ENCODE measurements at places on chromosomes 7 and 10.

DNA sequence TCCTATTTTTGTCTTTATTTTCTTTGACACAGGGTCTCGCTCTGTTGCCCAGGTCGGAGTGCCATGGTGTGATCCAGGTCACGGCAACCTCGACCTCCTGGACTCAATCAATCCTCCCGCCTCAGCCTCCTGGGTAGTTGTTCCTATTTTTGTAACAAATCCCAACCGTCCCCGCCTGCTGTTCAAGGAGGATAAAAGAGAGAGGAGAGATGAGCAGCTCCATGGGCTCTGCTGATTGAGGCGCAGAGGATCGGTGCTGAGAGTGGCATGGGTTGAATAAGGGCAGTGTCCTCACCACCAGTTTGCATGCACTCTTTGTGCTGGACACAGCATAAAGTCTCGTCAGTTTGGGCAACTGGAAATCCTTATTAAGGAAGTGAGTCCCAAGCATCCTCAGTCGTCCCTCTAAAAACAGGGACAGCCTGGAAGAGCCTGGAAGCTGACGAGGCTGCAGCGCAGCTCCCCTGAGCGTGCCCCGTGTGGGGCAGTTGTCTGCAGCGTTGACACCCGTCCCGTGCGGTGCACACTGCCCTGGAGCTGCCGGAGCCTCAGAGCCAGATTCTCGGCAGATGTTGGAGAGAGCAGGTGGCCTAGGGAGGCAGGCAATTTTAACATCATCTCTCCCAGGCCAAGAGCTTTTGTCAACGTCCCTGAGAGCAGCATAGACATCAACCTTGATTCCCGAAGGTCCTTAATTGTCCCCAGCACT lies 404.2 kb upstream of the RNF32 start:
- no peaks in the 10 kb centered on the region for H3K27me3 ChIP-seq
- no peaks in the 10 kb centered on the region for H3K36me3 ChIP-seq
- H3K27ac ChIP-seq = no peak overlapping the region
- H3K4me1 ChIP-seq = no peaks in the 10 kb centered on the region
- no peak overlapping the region for H3K4me3 ChIP-seq
- DNase-seq = no peak

- H3K27ac ChIP-seq = no peak overlapping the region
- H3K36me3 ChIP-seq = no peaks in the 10 kb centered on the region
- H3K27me3 ChIP-seq = no peaks in the 10 kb centered on the region
Measured at GRCh38 chr10:125521721-125522680, 161.0 kb downstream of the TEX36 start.

DNA sequence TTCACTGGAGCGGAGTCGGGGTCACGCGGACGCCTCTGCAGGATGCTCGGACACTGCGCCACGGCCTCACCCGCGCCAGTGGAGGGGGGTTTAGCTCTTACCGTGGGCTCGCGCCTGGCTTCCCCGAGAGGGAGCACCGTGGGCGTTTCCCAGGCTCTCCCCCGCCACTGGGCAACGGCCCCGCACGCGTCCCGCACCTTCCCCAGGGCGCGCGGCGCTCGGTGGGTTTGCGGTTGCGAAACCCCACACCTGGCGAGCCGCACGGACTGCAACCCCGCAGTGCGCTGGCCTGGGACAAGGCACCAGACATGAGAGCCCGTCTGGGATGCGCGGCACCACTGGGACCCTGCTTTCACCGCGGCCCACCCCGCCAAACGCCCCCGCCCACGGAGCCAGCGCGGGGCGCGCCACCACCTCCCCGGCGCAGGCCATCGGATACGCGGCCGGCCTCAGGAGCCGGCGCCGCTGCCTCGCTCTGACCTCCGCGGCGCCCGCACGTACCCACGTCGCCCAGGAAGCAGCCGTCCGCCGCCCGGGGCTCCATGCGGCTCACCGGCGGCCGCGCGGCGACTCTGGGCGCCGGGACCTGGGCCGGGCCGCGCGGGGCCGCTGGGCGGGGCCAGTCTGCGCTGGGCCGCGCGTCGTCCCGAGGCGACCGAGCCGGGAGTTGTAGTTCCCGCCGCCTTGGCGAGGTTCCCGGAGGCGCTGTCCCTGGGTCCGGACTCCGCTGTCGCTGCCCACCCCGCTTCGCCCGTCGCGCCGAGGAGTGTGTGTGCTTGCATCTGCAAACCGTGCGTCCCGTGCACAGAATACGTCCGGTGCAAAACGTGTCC lies at the start of gene ASB13:
Gene ASB13 (minus strand): TSS at position 588 of the 833 bp plus-strand sequence. CDS start 44 bp downstream, at position 544.
- no peaks in the 10 kb centered on the region for H3K27me3 ChIP-seq
- peak within 1 kb of the TSS; percentile 95 for H3K4me3 ChIP-seq
- peak; percentile 69 for DNase-seq
- H3K27ac ChIP-seq = peak within 1 kb of the TSS; percentile 76

DNA sequence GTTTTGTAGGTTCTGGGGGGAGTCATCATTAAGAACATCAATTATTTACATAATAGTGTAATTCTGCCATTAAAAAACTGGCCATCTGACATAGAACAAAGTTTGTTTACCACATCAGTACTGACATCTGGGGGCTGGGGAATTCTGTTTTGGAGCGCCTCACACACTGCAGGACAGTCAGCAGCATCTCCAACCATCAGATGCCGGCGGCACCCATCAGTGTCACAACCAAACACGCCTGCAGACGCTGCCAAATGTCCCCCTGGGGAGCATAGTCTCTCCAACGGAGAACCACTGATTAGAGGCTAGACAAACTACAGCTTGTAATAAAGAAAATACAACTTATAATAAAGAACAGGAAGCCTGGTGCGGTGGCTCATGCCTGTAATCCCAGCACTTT lies 26.0 kb downstream of the GNA12 start:
- H3K4me3 ChIP-seq = no peak overlapping the region
- no peaks in the 10 kb centered on the region for H3K27me3 ChIP-seq
- H3K4me1 ChIP-seq = peaks cover 31% of the 10 kb centered on the region
- no peak overlapping the region for H3K27ac ChIP-seq
- no peak for DNase-seq
- H3K36me3 ChIP-seq = no peaks in the 10 kb centered on the region

GRCh38 chr10:31368724-31369123 lies 49.7 kb downstream of the ZEB1 start:
- H3K4me1 ChIP-seq = no peaks in the 10 kb centered on the region
- no peak overlapping the region for H3K4me3 ChIP-seq
- no peaks in the 10 kb centered on the region for H3K27me3 ChIP-seq
- H3K36me3 ChIP-seq = no peaks in the 10 kb centered on the region
- H3K27ac ChIP-seq = no peak overlapping the region

DNA sequence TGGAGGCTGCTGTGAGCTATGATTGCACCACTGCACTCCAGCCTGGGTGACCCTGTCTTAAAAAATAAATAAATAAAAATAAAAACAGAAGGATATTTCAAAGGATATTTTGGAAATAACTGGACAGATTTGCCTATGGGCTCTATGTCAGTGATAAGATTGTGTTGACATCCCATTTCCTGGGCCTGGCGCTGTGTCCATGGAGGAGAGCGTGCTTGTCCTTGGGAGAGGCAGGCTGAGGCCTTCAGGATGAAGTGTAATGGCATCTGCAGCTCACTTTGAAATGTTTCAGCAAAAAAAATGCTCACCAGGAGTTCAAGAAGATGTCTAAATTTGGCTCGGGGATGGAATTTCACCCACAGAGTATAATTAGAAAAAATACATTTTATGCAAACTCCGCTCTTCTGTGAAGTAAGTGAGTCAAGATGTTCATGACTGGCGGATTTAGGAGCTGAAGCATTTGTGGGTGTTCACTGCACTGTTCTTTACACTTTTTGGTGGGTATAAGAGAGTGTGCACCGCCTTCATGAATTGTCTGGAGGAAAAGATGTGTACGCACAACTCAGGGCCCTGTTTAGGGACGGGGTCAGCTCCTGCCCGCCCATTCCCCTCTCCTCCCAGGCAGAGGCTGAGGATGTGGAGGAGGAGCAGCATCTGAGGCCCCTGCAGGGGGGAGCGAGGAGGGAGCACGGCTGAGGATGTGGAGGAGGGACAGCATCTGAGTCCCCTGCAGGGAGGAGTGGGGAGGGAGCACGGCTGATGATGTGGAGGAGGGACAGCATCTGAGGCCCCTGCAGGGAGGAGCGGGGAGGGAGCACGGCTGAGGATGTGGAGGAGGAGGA lies 18.5 kb upstream of the FOXL3 start:
- H3K27ac ChIP-seq = no peak overlapping the region
- no peak overlapping the region for H3K4me3 ChIP-seq
- H3K27me3 ChIP-seq = no peaks in the 10 kb centered on the region
- DNase-seq = no peak
- no peaks in the 10 kb centered on the region for H3K36me3 ChIP-seq

DNA sequence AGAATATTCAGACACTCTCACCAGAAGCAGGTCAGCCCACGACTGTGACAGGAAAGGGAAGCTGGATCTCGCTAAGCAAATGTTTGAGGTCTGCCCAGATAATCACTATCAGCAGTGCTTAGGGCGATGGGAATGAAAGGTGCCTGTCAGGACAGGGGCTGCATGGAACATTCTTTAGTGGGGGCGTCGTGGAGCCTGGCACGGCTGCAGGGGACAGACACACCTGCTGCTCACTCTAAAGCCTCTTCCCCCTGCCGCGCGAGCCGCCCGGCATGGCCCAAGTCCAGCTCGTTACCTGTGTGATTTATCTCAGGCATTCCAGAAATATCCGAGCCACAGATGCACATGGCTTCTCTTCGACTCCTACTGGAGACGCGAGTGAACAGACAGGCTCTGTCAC lies 235.5 kb downstream of the GLRX3 start:
- H3K27ac ChIP-seq = no peak overlapping the region
- no peak for DNase-seq
- no peaks in the 10 kb centered on the region for H3K36me3 ChIP-seq

DNA sequence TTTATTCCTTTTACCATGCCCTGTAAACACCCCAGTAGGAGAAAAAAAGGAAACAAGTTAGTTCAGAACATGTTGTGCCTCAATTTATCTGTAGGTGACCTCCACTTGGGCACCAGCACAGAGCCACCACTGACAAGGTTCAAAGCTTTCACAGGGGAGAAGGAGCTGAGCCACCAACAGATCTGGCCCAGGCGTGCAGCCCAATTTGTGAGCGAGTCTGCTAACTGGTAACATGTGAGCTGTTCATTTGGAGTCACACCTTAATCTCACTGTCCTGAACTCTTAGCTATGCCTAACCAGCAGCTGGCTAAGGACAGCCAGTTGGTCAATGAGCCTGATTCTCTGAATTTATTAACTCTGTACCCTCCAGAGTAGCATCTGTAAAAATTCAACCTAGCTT lies 78.4 kb upstream of the CAMK2B start:
- no peaks in the 10 kb centered on the region for H3K4me1 ChIP-seq
- H3K4me3 ChIP-seq = no peak overlapping the region
- peaks cover 8% of the 10 kb centered on the region for H3K36me3 ChIP-seq
- no peak for DNase-seq
- H3K27me3 ChIP-seq = no peaks in the 10 kb centered on the region

Measured in upper lobe of left lung (tissue), 6 donors.